ENCODE measurements at places on chromosomes 1 and 21. TPM values are rescaled to one million over a fixed set of nuclear protein-coding genes. Genes with fewer than 3 reads are reported as not detected.

GRCh38 chr21:15759469-15759868, 29.7 kb downstream of the USP25 start:
- DNase-seq, result no peak

DNA sequence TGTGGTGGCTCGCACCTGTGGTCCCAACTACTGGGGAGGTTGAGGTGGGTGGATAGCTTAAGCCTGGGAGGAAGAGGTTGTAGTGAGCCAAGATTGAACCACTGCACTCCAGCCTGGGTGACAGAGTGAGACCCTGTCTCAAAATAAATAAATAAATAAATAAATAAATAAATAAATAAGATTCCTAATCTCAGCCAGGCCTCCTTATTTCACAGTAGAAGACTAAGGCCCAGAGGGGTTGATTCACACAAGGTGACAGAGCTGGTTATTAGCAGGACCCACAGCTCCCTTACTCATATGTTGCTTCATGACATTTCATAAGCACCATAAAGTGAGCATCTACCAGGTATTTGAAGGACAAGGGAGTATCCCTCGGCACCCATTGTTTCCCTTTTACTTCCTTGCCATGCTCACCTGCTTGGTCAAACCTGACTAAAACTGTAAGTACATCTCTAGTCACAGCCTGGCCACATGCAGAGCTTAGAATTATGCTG, 32.7 kb downstream of the ALG14 start:
- no peak for DNase-seq

DNA sequence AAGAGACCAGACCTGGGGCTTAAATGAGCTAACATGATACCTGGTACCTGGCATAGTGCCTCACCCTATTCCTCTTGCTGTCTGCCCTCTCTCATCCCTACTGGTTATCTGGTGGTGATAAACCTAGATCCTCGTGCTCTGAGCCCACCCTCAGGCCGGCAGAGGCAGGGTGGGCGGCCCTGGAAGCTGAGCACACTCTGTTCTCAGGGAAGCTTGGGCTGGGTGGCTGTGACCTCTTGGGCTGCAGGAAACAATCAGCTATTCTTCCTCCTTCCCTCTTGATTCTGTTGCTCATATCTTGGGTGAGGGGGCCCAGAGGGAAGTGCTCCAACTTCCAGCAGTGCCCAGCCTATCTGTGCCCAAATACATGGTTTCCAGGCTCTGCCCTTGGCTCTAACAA, 42.0 kb downstream of the SDC3 start:
- DNase-seq, result no peak

DNA sequence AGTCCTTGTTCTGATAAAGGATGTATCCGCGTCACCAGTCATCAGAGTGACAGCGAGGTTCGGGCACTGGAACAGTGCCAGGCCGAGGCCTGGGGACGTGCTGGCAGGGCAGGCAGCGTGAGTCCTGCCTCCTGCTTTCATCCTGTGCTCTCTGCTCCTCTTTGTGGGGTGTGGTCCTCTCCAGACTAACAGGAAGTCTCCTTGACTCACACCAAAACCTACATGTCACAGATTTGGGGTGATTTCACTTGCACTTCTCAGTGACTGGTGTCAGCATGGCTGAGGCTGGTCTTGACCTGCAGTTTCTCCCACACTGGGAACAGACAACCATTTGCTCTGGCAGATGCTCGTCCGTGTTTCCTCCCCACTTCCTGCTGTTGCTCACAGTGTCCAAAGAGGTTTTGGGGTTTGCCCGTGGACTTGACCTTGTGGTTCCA, 8.8 kb upstream of the NLRP3 start:
- peak; percentile 65 for DNase-seq

Gene TAS1R1
- total RNA-seq, result not detected

Gene MNDA
- total RNA-seq, result not detected

Gene CORT
- not detected for total RNA-seq
